ENCODE measurements at places on chromosomes 12 and 14.

DNA sequence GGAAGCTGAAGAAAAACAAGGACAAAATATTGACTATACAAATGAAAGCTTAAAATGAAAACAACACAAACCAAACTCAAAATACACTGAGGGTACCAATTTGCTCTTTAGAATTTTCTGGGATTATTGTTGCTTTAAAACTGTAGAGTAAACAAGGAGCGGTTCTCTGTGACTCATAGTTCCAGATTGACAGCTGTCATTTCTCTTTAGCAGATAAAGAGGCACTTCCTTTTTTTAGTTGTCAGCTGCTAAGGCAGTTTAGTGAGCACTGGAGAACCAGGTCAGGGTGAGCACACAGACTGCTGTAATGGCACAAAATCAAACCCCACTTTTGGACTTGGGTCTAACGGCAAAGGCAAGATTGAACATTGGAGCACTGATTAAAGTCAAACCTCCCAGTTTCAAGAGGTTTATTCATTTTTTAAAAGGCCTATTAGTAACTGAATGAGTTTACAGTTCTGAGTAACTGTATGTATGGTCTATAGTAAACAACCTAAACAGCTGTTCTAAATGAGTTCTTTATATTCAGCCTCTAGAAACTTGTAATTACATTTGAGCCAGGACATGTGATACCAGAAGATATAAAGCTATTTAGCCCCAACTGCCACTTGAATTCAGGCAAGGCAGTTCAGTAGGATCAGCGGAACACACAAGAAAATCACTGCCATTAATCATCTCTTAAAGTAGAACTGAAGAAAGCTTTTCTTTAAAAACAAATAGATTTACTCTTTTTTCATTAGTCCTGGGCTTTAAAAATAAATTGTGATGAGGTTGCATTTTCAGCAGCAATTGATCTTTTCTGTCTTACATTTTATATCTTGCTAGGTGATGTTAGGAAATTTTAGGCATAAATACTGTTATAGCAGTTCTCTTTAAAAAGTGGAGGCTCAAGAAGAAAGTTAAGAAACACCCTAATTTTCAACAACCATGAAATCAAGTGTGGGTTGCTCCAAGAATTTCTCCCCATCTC lies 71.7 kb upstream of the PRICKLE1 start:
- no peak for DNase-seq

GRCh38 chr12:23831739-23832138 lies 117.7 kb downstream of the SOX5 start:
- DNase-seq = no peak

GRCh38 chr12:65430571-65431306 lies 152.3 kb downstream of the MSRB3 start:
- peak; percentile 77 for DNase-seq

DNA sequence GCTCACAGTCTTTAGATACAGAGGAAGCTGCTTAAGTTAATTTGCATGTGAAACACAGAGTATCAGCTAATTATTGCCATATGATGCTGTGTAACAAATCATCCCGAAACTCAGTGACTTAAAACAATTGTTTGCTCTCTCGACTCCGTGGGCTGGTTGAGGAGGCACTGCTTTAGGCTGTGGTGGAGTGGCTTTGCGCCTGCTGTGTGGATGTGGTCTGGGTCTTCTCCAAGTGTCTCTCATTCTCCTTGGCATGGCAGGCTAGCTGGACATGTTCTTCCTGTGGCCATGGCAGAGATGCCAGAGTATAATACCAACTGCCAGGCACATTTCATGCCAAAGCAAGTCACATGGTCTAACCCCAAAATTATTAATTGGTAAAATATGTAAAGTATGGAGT lies 40.9 kb downstream of the PELI2 start:
- DNase-seq = no peak

DNA sequence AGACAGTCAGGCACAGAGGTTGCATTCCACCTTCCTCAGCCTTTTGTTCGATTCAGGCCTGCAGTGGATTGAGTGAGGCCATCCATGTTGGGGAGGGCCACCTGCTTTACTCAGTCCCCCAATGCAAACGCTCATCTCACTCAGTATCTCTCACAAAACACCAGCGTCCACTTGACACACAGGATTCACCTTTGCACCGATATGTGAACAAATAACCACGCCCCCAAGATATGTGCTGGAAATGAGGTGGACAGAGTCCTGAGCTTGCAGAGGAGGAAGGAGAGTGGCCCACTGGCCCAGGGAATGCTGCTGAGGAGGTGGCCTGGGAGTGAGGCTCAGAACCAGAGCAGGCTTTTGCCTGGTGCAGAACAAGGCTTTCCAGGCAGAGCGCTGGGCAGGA lies 60.7 kb downstream of the DNAH10 start:
- DNase-seq = no peak

- peak; percentile 68 for DNase-seq
These were observed 449 bp upstream of the LTBP2 start for GRCh38 chr14:74612350-74613021.

GRCh38 chr12:76883151-76883550 lies 4.3 kb upstream of the CSRP2 start:
- peak; percentile 41 for DNase-seq

DNA sequence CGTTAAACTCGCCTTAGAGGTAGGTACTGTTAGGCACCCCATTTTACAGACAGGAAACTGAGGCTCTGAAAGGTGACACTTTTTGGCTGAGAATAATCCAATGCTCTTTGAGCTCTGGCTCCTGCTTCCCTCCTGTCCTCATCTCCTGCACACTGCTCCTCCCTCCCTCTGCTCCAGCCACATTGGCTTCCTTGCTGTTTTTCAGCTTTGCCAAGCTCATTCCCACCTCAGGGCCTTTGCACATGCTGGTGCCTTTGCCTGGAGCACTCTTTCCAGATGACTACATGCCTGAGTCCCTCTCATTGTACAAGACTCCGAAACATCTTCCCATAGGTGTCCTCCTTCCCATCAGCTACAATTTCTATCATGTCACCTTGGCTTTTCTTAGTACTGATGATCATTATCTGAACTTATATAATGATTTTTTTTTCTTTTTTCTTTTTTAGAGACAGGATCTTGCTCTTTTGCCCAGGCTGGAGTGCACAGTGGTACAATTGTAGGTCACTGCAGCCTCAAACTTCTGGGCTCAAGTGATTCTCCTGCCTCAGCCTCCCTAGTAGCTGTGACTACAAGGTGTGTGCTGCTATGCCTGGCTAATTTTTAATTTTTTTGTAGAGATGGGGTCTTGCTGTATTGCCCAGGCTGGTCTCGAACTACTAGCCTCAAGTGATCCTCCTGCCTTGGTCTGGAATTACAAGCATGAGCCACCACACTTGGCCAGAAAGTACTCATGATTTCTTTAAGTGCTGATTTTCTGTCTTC lies 15.2 kb downstream of the MSI1 start:
- no peak for DNase-seq

DNA sequence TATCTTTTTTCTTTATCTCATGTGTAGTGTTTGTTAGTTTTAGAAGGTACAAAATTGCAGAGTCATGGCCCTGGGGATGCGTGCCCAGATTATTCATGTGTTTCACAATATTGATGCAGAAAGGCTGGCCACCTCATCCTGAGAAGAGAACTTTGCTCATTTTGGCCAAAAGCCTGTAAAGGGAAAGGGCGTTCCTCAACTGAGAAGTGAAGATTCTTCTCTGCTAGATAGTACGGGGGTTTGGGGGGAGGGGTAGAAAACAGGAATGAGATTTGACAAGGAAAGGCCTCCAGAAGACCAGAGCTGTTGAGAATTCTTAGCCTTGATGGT lies 1.7 kb downstream of the MGST1 start:
- peak; percentile 51 for DNase-seq

GRCh38 chr12:92107621-92108131 lies 38.0 kb downstream of the BTG1 start:
- no peak for DNase-seq

GRCh38 chr12:49979791-49980190 lies 7.0 kb downstream of the AQP6 start:
- no peak for DNase-seq

DNA sequence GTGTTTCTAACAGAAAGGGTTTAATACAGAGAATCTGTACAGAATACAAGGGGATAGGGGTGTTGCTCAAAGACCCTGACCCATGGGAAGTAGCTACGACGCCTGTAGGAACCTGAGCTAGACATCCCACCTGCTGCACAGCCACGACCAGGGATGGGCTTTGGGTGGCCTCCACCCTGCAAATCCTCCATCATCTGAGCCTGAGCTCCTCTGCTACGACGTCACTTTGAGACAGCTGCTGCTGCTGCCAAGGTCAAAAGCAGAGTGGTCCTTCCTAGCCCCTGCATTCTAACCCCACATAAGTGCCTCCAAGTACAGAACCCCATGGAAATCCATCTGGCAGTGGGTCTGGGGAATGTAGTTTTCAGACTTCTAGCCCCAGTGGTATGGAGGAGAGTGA lies 43.8 kb downstream of the JAG2 start:
- no peak for DNase-seq

DNA sequence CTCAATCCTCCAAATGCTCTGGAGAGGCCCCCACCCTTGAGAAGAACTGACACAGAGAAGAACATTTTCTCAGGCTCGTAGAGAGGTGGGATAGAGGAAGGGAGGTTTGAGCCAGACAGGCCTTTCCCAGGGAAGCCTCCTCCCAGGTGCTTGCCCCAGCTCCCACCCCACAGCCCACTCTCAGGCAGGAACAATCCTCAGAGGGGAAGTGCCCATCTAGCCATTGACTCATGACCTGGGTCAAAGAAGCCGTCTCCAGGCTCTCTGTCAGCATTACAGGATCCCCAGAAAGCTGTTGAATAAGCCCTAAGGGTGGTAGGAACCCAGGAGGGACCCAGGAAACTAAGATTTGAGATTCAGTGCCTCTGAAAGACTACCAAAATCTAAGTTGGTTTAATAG lies 3.8 kb downstream of the AQP6 start:
- DNase-seq = no peak

DNA sequence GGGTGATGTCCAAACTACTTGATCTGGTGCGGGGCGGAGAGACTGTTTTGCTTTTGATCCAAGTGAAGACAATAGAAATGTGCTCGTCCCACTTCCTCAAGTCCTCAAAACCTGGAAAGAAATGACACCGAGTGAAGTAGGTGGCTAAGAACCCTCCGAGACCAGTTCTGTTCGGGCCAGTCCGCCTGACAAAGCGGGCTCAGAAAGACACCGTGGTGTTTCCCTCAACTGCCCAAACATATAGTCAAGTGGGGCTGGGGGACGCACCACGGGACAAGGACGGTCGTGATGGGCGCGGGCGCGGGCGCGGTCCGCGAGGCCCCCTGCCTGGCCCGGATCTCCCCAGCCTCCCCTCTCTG lies 1.6 kb downstream of the PHLDA1 start:
- no peak for DNase-seq

DNA sequence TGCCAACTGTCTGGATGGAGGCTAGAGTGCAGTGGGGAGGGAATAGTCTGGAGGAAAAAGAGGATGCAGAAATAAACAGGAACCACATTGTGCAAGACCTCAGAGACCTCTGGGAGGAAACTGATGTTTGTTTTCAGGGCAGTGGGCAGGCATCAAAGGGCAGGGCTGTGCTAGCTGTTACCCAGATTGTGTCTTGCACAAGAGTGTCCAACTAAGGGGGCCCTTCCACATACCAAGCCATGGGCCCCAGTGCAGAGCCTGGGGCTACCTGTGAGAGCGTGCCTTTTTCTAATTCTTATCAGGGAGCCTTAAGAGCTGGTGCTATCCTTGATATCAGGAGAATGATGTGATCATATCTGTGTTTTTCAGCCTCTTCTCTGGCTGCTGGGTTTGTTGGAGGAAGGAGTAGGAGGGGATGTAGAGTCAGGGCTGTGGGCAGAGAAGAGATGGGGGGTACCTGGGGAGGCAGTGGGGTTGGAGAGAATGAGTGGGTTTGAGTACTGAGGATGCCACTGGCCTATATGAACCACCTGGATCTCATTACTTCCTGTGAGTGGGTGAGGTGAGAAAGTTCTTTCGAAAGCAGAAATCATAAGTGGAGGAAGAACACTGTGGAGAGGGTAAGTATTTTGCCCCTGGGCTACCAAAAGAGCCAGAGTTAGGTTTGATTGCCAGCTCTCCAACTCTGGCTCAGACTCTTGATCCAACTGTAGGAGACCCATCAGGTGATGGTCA lies 259.2 kb upstream of the CRY1 start:
- DNase-seq = no peak

DNA sequence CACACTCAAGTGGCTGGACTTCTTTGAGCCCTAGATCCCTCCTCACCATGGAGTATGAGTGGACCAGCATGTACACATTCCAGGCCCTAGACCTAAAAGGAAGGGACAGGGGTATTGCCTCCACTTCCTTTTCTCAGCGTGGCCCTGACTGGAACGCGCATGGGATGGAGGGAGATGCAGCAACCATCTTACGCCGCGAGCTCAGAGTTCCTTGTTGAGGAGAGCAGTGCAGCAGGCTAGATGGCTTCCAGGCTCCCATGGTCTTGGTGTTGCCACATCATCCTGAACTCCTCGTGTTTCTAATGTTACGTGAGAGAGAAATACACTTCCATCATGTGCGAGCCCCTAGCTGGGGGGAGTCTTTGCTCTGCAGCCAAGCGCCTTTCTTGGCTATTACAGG lies 61.8 kb upstream of the DIO3 start:
- no peak for DNase-seq

- peak; percentile 79 for DNase-seq
These were observed 141.3 kb downstream of the TSPAN9 start for GRCh38 chr12:3218228-3219171.

- DNase-seq = peak; percentile 74
These were observed 86.9 kb upstream of the TTC7B start for GRCh38 chr14:90903101-90903500.

GRCh38 chr14:99316281-99317163 lies 44.5 kb upstream of the BCL11B start:
- DNase-seq = no peak

DNA sequence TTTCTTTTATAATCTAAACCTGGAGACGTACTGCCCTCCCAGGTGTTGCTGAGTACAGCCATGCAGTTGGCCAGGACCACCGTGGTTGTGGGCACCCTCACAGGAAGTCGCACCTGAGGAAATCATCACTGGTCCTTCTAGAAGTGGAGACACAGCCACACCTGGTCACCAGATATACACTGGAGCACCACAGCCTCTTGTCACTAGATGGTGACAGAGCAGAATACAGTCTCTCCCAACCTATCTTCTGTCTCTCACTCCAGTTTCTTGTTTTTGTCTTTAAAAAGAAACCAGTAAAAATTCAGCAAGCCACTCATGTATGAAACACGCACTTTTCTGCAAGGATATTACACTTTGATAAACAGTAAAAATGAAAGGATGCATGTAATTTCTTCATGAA lies 43.1 kb upstream of the GPHB5 start:
- DNase-seq = no peak

- no peak for DNase-seq
These were observed 342 bp downstream of the DICER1 start for GRCh38 chr14:95157048-95157326.

- peak; percentile 48 for DNase-seq
These were observed 14.8 kb downstream of the MMP14 start for GRCh38 chr14:22850944-22851764.

GRCh38 chr12:116654226-116654743 lies 83.6 kb downstream of the SPRING1 start:
- no peak for DNase-seq

All from RWPE1 (cell line).